Posterior vena cava (tissue), 2 donors: ENCODE measurements at places on chromosomes 1 and 21.

DNA sequence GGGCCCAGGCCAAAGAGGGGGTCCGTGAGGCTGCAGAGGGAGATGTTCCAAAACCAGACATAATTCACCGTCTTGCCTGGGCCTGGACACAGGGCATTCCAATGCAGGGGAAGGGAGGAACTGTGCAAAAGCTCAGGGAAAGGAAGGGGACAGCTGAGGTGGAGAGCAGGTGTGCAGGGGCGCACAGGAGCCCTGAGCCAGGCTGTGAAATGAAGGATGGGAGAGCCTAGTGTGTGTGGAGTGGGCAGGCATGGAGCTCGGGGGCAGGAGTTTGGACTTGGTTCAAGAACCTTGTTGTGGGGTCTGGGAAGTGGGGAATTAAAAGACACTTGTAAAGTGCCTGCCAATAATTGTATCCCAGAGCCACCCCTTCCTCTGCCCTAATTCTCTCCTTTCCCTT is 2.3 kb downstream of the TNNI1 start:
- peak; percentile 30 for DNase-seq

- DNase-seq: no peak
These were observed 40.5 kb upstream of the IFNAR2 start for GRCh38 chr21:33189237-33189636.

DNA sequence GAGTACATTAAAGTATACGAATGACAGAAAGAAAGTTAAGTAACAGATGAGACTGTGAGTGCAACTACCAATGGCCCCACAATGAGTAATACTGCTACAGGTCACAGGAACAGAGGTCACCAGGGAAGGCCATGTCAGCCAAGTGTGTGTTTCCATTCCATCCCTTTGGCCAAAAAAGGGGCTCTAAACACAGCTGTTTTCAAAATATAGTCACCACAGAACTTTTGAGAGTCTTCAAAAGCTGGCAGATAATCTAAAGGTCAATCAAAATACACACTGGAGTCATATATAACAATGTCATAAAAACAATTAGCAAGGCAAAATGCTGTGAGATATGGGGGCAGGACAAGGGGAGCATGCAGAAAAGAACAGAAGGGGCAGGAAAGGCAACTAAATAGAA is 10.2 kb downstream of the USP24 start:
- no peak for DNase-seq

- DNase-seq: no peak
These were observed 119.9 kb upstream of the LHX8 start for GRCh38 chr1:75014250-75014649.

- no peak for DNase-seq
These were observed 198.8 kb downstream of the COL24A1 start for GRCh38 chr1:85957760-85958159.

DNA sequence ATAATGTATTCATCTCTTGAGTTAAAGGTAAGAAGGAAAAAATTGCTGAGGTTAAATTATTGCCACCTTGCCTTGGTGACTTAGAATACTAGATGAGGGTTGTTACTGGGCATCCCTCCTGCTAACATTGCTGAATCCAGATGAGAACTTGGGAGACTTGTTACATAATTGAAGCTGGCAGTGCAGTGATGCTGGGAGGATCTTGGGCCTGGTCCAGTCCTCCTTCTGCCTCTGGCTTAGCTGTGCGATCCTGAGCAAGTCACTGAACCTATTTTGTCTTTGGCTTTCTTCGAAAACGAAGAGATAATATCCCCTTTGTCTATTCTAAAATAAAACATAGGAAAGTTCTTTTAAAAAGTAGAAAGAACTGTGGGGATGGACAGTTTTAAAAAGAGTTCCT is 244.9 kb upstream of the NRIP1 start:
- peak; percentile 81 for DNase-seq

- DNase-seq: peak; percentile 93
These were observed at the start of gene TMEM240 for GRCh38 chr1:1540090-1540817. TMEM240 (minus strand) TSS chr1:1540624; CDS start chr1:1540346, 278 bp downstream.

DNA sequence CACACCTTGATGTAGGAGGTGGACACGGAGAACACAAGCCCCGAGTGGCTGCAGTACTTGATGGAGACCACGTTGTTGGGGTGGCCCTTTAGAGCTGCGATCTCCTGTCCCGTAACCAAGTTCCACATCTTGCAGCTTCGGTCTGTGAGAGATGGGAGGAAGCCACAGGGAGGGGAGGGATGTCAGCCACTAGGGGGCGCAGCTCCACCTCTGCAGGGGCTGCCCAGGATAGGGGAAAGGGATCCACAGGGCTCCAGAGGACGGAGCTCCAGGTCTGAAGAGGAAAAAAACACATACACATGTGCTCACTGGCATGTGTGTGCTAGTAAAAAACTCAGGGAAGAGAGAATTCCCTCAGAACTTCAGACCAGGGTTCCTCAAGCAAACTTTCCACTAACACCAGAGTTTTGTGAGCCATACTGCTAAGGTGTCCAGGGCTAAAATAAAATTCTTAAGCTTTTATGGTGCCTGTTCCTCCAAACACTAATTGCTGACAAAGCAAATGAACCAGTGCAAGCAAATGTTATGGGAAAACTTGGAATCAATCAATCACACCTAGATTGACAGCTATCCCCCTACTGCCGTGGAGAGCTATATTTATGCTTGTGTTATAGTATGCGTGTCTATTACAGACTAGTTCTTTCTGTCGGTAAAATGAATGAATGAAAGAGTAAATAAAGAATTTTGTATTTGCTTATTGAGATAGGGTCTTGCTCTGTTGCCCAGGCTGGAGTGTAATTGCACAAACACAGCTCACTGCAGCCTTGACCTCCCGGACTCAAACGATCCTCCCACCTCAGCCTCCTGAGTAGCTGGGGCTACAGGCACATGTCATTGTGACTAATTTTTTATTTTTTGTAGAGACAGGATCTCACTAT is 43.7 kb downstream of the KIF21B start:
- no peak for DNase-seq

DNA sequence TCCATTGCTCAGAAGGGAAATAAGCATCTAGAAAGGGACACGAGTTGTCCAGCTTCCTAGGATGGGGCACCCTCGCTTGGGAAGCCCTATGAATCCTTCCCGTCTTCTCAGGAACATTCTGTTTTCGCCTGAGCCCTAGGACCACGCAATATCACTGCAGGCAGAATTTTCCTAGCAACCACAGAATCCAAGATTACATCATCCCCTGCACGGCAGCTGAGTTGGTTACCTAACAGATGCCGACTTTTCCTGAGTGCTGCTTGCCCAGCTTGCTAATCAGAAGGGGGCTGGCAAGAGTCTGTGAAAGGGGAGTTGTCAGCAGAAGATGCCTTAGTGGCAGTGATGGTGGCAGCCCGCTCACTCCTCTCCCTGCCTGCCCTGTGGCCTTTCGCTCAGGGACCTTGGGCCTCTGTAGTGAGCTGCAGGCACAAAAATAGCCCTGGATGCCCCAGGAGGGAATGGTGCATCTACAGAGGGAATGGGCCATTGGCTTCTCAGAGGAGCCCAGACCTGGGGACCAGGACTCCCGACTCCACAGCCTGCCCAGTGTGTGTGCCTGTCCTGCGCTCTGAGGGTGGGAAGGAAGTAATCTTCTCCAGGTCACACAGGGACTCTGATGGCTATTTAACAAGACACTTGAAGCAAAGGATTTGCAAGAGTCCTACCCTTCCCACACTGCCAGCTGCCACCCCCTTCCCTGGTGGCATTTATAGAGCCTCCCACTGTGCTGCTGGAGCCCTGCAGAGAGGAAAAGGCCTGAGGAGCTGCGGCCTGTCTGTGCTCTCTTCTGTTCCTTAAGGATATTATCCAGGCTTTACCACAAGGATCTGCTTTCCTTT is 28.9 kb upstream of the CLSTN1 start:
- no peak for DNase-seq

DNA sequence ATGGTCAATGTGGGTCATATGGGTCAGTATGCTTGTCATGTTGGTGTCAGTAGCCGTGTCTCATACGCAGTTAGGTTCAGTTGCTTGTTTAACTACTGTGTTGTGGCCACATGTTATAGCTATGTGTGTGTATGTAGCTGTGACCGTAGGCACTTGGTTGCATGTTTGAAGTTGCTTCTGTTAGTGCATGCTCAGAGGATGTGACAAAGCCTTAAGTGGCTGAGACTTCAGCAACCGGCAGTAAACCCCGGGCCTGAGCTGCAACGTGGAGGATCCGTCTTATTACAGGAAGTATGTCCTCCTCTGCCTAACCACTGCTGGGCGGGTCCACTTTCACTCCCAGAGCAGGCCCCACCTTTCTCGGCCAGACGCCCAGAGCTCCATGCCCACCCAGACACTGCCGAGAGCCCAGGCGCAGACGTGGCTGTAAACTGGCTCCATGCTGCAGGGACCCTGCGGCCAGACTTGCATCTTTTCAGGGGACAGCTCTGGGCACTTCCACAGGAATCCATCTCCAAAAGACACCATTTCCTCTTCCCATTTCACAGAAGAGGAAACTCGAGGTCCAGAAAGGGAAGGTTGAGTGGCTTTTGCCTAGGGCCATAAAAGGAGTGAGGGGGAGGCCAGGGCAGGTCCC is 2.2 kb downstream of the TCEA3 start:
- DNase-seq: peak; percentile 93

- no peak for DNase-seq
These were observed 245.0 kb downstream of the KAZN start for GRCh38 chr1:14843525-14843924.

GRCh38 chr1:34685225-34685624 is 69.6 kb upstream of the GJB5 start:
- no peak for DNase-seq

GRCh38 chr1:16209132-16209846 is 3.2 kb downstream of the ARHGEF19 start:
- DNase-seq: no peak

GRCh38 chr1:177170756-177171535 is at the start of gene BRINP2:
BRINP2 (plus strand) TSS chr1:177170958; CDS start chr1:177229877, 58,919 bp downstream.
- no peak for DNase-seq

GRCh38 chr1:64223329-64224151 is 20.1 kb downstream of the UBE2U start:
- no peak for DNase-seq

DNA sequence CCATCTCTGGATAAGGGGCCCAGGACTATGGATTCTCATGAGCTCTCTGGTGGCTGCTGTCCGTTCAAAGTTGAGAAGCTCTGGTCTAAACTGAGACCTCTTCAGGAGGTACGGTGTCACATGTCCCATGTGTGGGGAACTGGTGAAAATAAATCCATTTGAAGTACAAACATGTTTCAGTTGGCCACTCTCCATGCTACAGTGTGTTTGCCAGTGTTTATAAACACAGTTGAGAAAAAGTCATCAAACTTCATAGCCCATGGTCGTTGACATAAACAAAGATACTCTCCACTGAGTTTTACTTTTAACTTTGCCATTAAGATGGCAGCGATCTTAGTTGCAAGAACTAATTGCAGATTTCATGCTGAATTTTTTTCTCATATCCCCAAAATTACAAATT is 72.8 kb downstream of the PSMG1 start:
- no peak for DNase-seq

- DNase-seq: peak; percentile 50
These were observed 35.1 kb downstream of the EDN2 start for GRCh38 chr1:41449326-41449921.

- DNase-seq: no peak
These were observed 70.6 kb downstream of the LAMC1 start for GRCh38 chr1:183093786-183094298.

GRCh38 chr1:36657826-36658225 is 175.1 kb upstream of the CSF3R start:
- no peak for DNase-seq

- no peak for DNase-seq
These were observed 1302.0 kb downstream of the KCNT2 start for GRCh38 chr1:195306281-195306680.

- DNase-seq: no peak
These were observed 20.4 kb downstream of the TEX35 start for GRCh38 chr1:178533121-178533946.

GRCh38 chr1:172112576-172112975 is 271.3 kb downstream of the DNM3 start:
- DNase-seq: no peak

GRCh38 chr1:194644528-194644927 is 1458.1 kb upstream of the B3GALT2 start:
- no peak for DNase-seq

DNA sequence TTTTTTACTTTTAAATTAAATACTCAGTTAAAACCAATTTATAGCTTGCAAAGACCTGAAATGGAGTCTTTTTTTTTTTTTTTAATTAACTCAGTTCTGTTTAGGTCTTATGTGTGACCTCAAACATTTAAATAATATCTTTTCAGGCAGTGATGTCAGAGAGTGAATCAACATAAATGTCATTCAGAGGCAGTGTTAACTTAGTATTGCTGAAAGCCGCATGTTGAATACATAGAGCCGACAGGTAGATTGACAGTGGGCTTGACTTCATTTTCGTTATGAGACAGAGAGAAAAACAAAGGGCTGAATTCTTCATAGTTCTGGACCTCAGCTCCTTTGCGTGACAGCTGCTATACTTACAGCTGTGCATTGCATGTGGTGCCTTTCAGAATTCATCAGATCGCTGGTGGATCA is 51.5 kb downstream of the PRDM2 start:
- no peak for DNase-seq

DNA sequence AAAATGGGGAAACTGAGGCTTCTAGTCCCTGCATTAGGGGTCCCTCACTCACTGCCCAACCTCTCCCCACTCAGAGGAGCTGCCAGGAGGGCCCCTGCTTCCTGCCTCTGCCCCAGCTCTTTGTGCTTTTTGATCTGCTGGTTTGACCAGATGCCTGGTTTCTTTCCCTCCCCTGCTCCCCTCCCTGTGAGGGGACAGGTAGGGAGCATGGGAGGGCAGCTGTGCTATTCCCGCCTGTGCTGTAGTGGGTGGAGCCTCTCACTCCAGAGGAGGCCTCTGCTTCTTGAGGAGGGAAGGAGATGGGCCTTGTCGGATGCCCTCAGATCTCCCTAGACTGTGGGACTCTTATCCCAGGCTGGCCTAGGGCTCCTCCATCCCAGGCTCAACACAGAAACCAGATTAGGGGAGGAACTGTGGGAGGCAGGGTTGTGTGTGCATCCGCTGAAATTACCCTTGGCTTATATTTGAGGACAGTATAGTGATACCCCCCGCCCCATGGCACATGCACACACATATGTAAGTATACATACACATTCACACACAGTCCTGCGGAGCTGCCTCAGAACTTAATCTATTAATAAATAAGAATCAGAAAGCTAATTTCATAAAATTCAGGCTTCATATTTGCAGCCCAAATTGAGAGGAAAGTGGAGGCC is 4.6 kb downstream of the BOLA1 start:
- DNase-seq: no peak

DNA sequence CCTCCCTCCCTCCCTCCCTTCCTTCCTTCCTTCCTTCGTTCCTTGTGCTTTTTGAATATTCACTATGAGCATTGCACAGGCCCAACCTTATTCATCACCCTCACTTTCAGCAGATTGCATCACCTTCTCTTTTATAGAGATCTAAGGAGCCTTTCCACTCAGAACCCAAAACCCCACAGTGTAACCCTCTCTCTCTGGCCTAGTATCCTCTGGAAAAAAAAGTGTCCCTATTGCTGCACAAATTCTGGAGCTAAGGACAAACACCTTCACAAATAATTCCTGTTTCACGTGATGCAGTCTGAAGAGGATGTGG is 25.6 kb downstream of the OR10J5 start:
- no peak for DNase-seq

GRCh38 chr1:157382351-157382750 is 170.0 kb downstream of the FCRL5 start:
- no peak for DNase-seq

- no peak for DNase-seq
These were observed 96.7 kb downstream of the ABCA4 start for GRCh38 chr1:94024104-94024792.
